ENCODE measurements at places on chromosomes 2 and 18.

GRCh38 chr2:26387189-26387588, 14.5 kb upstream of the DRC1 start:
- no peak for DNase-seq

- DNase-seq = no peak
Measured at GRCh38 chr2:123518367-123518766, 506.7 kb upstream of the CNTNAP5 start.

DNA sequence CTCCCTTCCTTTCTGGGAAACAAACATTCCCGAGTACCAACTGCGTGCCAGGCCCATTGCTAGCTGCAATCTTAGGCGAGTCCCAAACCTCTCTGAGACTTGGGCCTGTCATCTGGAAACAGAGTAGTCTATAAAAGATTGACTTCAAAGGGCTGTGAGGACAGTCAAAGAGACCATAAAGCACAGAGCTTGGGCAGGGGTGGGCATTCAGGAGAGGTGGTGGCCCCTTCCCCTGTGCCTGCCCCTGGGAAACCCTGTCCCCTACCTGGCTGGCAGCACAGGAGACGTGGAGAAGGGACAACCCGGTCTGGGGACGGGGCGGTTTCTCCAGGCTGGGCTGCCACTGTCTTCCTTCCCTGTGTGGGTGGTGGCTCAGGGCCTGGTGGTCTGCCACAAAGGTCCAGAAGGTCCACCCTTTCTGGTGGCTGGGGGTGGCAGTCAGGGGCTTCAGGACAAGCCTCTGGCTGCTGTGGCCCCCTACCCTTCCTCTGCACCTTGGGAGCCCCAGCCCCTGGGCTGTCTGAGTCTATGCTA, 33.9 kb upstream of the FOSL2 start:
- no peak for DNase-seq

GRCh38 chr18:36527051-36527450, 229.5 kb downstream of the FHOD3 start:
- no peak for DNase-seq
